Right hindlimb (tissue), 1 donor: ENCODE measurements at places on chromosomes 12 and 14.

GRCh38 chr12:93742110-93742934 is 65.1 kb downstream of the CRADD start:
- peak; percentile 78 for DNase-seq

DNA sequence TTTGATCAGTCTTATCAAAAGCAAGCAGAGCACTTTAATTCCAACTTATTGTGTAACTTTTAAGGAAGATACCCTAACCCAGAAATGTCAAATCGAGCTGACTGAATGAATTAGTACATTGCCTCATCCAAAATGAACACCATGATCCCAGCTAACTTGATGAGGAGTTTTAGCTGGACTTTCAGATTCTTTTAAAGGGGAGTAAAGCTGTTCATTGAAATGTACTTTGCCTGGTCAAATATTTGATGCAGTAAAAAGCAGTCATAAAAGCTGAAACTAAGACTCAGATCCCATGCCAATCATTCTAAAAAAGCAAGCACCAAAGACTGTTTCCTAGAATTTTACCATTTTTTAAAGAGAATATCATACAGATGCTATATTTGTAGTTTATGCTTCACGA is 114.1 kb downstream of the FSCB start:
- no peak for DNase-seq

GRCh38 chr14:61841145-61841544 is 78.9 kb downstream of the SNAPC1 start:
- no peak for DNase-seq

DNA sequence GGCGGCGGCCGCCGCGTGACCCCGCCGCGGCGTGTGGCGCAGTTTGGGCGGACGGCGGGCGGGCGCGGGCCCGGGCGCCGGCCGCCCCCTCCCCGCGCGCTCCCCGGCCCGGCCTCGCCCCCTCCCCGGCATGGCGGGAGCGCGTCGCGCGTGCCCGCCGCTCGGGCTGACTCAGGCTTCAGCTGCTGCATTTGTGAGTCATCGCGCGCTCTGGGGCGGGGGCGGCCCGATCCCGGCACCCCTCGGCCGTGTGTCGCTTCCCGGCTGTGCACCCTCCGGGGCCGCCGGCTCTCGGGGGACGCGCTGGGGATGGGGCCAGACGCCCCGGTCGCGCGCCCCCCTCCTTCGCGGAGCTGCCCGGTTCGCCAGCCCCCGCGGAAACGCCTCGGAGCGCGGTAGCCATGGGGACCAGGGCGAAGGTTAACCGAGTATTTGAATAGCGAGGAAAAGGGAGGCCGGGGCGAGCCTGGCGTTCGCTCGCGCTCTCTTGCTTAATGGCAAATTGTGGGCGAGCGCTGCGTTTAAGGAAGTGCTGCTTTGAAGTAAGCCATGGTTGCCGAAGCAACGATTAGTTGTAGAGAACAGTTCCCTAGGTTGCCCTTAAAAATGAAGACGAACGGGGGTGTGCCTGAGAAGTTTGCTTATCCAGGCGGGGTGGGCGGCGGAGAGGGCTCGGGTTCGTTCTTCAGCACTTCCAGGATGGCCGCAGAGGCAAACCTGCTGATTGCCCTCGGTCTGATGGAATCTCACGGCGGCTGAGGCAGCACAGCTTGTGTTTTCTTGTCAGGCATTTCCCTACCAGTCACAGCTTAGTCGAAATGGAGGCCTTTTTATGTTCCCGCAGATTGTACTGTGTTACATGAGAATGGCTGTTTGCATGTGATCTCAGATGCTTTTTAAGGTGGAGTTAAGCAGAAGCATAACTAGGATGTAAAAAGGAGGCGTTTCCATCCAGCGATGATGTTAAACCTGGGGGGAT is 896 bp downstream of the EIF5 start:
- peak; percentile 85 for DNase-seq

DNA sequence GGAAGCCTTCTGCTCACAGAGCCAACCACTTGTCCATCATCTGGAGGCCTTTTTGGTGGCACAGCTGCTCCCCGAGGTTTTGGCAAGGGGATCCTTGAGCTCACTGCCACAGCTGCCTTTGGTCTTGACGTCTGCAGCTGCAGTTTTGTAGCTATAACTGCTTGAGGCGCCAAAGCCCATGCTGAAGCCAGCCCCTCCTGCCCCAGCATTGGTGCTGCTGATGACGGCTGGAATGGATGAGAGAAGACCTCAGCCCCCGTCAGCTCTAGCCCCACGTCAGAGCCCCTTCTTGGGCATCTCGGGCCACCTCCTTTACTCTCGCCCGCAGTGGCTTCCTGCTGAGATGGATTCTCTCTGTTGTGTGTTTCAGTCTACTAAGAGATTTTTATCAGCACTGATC is 12.3 kb upstream of the KRT74 start:
- DNase-seq = peak; percentile 49

DNA sequence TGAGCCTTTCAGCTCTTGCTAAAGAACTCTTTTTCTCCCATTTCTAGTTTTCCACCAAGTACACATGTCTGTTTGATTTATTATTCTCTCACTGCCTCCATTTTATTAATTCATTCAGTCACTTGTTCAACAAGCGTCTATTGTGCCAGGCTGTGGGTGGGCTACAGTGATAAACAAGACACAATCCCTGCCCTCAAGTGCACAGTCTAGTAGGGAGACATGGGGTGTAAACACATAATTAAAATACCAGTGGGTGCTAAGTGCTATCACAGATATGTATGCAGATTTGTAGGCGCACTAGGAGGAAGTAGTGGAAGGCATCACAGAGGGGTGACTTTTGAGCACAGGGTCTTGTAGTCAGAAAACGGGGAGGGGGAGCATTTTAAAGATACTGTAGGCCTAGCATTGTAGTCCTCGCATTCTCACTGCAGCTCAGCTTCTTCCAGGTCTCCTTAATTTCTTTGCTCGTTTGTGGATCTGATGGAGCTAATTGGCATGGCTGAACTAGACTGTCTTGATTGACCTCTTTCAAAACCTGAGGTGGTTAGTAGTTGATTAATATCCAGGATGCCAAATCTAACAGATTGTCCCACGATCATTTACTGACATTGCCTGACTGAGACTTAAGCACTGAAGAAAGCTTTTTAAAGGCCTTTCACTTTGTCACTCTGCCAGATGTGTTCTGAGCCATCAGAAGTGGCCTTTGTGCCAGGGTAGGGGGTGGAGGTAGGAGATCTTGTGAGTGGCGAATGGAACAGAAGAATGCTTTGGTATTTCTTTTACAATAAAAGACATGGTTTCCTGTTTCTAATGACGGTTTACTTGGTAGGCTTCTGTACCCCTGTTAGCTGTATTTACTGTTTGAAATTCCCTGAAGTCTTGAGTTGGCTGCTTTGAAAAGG is 116.9 kb downstream of the DIP2B start:
- no peak for DNase-seq

DNA sequence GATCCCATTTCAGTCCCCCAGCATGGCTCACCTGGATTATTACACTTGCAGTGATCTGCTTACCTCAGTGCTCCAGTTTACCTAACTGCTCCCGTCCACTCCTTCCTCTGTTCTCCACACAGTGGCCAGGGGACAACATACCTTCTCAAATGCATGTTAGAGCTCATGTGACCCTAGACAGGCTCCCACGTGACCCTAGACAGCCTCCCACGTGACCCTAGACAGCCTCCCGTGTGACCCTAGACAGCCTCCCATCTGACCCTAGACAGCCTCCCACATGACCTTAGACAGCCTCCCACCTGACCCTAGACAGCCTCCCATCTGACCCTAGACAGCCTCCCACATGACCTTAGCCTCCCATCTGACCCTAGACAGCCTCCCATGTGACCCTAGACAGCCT is 226.0 kb upstream of the TMEM132C start:
- no peak for DNase-seq

DNA sequence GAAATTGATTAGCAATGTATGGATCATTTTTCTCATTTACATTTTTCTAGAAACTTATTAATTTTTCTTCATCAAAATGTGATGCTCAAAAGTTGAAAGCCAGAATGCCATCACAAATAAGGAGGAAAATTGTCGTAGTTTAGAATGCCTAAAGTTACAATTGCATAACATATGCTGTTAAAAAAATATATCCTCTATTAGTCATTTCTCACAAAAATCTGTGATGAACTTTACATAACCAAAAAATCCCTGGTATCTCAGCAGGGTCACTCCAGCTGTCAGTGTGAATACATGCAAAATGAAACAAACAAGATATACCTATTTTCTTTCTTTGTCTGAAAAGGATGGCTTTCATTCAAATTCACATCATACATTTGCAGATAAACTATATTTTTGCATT is 358.9 kb downstream of the PAWR start:
- DNase-seq = no peak

- DNase-seq = no peak
These were observed 2.6 kb downstream of the ARF6 start for GRCh38 chr14:49895480-49895879.

DNA sequence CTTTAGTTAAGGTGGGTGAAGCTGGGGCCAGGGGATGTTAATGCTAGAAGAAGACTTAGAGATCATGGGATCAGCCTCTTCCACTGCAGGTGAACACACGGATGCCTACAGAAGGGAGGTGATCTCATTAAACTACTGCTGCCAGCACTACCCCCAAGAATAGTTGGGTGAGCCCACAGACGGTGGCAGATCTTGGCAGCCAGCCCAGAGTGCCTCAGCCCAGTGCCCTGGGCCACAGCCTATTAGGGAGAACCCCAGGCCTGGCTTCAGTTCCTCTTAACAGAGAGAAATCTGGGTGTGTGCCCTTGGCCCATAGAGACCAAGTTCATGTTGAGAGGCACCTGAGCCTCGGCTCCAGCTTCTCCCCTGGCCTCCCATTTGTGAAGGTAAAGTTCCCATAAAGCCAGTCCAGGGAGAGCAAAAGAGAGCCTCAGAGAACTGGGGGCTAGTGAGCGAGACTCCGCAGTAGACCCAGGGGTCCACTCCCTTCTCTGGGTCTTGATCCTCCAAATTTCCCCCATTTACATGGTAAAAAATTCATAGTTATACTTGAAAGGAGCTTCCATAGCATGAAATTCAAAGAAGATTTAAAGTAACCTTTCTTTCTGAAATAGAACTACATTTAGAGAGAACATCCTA is 125.0 kb upstream of the CCND2 start:
- DNase-seq = no peak

GRCh38 chr14:87411370-87411769 is 581.6 kb downstream of the GALC start:
- DNase-seq = no peak

- DNase-seq = no peak
These were observed 215.0 kb downstream of the PRKD1 start for GRCh38 chr14:29712601-29713000.
